ENCODE measurements at places on chromosomes 16 and 17.

GRCh38 chr17:49201481-49201927, 8.9 kb downstream of the GNGT2 start:
- no peak for DNase-seq

DNA sequence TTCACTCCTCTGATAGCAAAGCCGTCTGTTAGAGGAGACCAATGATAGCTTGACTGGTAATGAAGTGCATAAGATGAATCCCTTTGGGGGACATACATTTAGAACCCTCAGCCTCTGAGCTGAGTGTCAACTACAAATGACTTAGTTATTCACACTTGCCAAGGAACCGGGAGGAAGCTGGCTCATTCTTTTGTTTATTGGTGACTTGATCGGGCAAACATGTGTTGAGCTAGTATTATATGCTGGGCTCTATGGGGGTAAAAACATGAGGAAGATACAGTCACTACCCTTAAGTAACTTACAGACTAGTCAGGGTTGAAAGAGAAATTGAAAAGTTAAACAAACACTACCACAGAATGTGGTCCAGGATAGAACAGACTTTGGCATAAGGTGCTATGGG, 3.0 kb downstream of the CCL16 start:
- DNase-seq, result no peak

- DNase-seq, result no peak
These were observed 27.3 kb downstream of the RNF213 start for GRCh38 chr17:80287806-80288567.

- DNase-seq, result no peak
These were observed 614.4 kb downstream of the CDH11 start for GRCh38 chr16:64507240-64508024.

- DNase-seq, result no peak
These were observed 15.4 kb upstream of the KATNB1 start for GRCh38 chr16:57720142-57720575.

GRCh38 chr17:3817851-3818605, 17.0 kb upstream of the ITGAE start:
- DNase-seq, result no peak

DNA sequence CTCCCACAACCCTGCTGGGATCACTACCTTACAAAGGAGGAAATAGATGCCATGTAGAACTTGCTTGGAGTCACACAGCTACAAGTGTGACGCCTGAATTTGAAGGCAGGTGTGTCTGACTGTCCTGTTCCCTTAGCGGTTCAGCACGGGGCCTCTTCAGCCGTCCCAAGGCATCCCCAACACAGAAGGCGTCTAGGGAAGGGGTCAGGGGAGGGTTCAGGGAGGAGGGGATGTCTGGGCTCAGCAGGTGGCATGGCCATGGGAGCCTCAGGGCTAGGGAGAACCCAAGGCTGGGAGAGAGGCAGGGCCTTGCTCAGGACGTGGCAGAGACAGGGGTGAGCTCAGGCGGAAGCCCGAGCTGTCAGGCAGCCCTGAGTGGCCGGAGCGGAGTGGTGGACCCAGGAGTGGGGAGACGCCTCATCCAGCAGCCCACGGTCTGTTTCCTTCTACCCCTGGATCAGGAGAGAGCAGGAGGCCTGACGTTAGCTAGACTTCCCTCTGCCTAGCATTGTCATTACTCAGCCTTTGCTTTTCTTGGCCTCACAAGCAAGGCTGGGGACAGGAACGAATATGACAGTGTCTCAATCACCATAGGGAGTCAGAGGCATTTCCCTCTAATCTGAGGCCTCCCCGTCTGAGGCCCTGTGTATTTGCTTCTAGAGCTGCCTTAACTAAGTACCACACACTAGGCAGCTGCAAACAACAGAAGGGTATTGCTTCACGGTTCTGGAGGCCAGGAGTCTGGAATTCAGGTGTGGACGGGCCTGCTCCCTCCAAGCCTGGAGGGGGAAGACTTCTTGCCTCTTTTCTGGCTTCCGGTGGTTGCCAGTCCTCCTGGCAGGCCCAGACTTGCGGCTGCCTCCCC, 31.3 kb upstream of the ANKRD40CL start:
- no peak for DNase-seq

- no peak for DNase-seq
These were observed 14.8 kb downstream of the CD7 start for GRCh38 chr17:82302568-82302963.

DNA sequence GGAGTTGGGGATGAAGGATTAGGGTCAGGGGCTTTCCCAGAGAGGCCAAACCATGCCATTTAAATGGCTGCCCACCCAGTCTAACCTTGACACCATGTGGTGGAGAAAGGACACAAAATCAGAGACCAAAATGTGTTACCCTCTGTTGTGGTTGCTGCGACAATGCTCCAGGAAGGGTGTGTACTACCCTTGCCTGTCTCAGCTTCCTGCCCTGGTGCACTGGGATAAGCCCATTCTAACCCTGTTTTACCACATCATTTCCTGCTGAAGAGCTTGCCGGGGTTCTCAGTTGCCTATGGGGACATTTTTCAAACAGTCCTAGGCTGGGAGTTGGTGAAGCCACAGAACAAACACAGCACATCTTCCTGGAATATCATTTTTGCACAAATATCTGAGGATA, 4.9 kb downstream of the OR4D1 start:
- no peak for DNase-seq

- DNase-seq, result peak; percentile 43
These were observed 1.4 kb upstream of the HES7 start for GRCh38 chr17:8125154-8125946.

GRCh38 chr16:20326321-20326720, 992 bp downstream of the GP2 start:
- DNase-seq, result no peak

GRCh38 chr17:45722161-45722560, 62.0 kb upstream of the CRHR1 start:
- no peak for DNase-seq

DNA sequence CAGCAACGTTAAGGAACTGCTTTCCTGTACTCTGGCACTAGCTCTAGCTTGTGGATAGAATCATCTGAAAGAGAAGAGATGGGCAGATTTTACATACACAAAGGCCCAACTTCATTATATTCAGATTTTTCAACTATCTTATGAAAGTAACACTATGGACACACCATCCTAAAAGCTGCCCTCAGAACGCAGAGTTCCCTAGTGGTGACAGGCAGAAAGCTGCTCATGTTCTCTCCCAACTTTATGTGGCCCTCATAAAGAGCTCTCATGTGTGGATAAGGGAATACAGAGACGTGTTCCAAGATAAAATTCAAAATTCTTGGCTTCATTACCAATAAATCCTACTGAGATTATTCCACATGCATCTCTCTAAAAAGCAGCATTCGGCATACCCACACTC, 1.5 kb downstream of the CFAP20 start:
- DNase-seq, result no peak

All from GM12864 (cell line).